Suprapubic skin (tissue), 4 donors: ENCODE measurements at places on chromosomes 13 and 19. TPM values are rescaled to one million over a fixed set of nuclear protein-coding genes. Genes with fewer than 3 reads are reported as not detected.

LRG1 gene
- 5.8 TPM for total RNA-seq

ANGPTL8 gene
- total RNA-seq = not detected

PTH2 gene
- total RNA-seq = not detected

DAND5 gene
- not detected for total RNA-seq

DPF1 gene
- 1.1 TPM for total RNA-seq

GRCh38 chr13:44837250-44837649, 152.0 kb downstream of the NUFIP1 start:
- DNase-seq = no peak

- DNase-seq = no peak
Observed at GRCh38 chr13:50527188-50527587, 316.3 kb downstream of the DLEU7 start.

- DNase-seq = no peak
Observed at GRCh38 chr19:41434450-41434849, 5.3 kb downstream of the DMAC2 start.

- DNase-seq = no peak
Observed at GRCh38 chr13:27280009-27280656, 9.5 kb downstream of the RASL11A start.

GRCh38 chr19:977058-977464, 7.1 kb upstream of the WDR18 start:
- no peak for DNase-seq

DNA sequence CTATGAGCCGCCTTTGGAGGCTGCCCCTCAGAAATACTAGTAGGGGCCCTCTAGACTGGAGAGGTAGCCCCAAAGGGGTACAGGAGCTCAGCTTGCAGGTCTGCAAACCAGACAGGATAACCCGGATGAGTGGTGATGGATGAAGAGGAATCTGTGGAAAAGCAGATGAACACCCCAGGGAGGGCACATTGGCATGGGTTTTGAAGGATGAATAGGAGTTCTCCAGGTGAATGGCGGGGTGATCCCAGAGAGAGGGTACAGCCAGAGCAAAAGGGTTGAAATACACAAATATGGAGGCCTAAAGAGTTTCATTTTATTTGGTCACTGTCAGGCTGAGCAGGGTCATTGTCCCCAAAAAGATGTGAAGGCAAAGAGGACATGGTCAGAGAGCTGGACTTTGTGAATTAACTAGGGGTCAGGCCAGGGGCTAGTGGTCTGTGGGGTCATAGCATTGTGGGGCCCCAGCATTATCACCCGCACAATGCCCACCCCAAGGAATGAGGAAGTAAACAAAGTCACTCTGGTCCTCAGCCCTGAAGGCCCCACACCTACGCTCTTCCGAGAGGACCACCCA, 4.8 kb downstream of the NR2F6 start:
- no peak for DNase-seq

DNA sequence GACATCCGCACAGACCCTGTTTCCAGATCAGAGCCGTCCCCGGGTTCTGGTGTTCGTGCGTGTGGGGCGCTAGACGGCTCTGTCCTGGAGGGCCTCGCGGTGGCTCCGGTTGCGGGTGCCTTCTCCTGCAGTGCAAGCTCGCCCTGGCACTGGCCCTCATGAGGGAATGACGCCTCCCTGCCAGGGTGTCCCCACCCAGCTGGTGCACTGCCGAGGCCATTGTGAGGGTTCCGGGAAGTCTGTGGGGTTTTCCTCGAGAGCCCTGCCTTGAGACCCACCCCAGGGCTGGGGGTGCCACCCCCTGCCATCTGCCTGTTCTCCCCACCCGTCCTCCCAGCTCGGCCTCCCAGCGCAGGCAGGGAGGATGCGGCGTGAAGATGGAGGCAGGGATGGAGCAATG, 19.2 kb upstream of the GNA15 start:
- DNase-seq = no peak

GRCh38 chr13:101401196-101401595, 15.1 kb downstream of the NALCN start:
- no peak for DNase-seq

- no peak for DNase-seq
Observed at GRCh38 chr19:6586726-6587092, 4.2 kb downstream of the CD70 start.

DNA sequence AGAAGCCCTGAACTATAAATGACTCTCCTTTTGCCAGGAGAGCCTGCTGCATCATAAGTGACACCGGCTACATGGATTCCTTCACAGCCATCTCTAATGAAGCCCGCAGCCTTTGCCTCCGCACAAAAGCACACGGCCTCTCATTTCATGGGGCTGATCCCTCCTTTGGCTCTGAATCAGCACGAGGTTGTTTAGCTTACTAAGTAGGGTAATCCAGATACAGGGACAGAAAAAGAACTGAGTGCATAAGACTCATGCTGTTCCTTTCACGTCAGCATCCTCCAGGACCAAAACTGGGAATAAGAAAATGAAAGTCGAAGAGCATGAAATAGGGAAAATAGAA, 136.3 kb downstream of the DCT start:
- no peak for DNase-seq

DNA sequence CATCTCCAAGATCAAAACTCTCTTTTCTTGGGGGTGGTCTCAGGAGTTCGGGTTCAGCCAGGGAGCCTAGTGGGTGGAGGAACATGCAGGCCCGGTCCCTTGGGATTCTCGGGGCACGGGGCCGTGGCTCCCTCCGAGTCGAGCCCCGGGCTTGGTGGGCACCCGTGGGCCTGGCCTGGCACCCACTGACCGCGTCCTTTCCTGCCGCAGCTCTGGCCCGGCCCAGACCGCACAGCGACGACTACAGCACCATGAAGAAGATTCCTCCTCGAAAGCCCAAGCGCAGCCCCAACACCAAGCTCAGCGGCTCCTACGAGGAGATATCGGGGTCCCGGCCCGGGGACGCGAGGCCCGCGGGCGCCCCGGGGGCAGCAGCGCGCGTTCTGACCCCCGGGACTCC, 510.6 kb downstream of the MYO16 start:
- DNase-seq = no peak
